ENCODE measurements at places on chromosomes 2 and 18. TPM values are rescaled to one million over a fixed set of nuclear protein-coding genes. Genes with fewer than 3 reads are reported as not detected.

DNA sequence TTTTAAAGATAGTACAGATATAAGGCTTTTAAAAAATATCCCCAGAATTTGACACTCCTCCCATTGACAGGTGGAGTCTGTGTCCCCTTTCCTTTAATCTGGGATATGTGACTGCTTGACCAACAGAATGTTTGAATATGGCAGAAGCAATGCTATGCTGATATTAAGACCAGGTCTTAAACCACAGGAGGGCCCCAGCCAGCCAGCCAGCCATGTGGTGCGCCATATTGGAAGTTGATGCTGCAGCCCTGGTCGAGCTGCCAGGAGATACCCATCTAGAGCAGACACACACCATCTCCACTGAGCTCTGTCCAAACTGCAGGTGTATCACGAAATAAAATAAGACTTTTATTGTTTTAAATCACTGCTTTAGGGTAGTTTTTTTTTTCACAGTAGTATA lies 122.3 kb upstream of the CAB39 start:
- no peak for DNase-seq

- DNase-seq, result no peak
Measured at GRCh38 chr18:58313491-58314032, 269.5 kb downstream of the NEDD4L start.

- DNase-seq, result no peak
Measured at GRCh38 chr2:213500881-213501280, 216.6 kb downstream of the SPAG16 start.

GRCh38 chr2:123895651-123896050 lies 129.4 kb upstream of the CNTNAP5 start:
- no peak for DNase-seq

The FOXI3 gene
- not detected for total RNA-seq

The VWA3B gene
- total RNA-seq, result 0.36 TPM

All from aorta (tissue), 5 donors.